CD8-positive, alpha-beta memory T cell (primary cell): ENCODE measurements at places on chromosomes 13 and 19.
A peak's percentile ranks its signal among the peaks of the same experiment; 100 is the strongest.

- no peak for DNase-seq
Observed at GRCh38 chr13:111577956-111578605, 257.6 kb downstream of the TEX29 start.

DNA sequence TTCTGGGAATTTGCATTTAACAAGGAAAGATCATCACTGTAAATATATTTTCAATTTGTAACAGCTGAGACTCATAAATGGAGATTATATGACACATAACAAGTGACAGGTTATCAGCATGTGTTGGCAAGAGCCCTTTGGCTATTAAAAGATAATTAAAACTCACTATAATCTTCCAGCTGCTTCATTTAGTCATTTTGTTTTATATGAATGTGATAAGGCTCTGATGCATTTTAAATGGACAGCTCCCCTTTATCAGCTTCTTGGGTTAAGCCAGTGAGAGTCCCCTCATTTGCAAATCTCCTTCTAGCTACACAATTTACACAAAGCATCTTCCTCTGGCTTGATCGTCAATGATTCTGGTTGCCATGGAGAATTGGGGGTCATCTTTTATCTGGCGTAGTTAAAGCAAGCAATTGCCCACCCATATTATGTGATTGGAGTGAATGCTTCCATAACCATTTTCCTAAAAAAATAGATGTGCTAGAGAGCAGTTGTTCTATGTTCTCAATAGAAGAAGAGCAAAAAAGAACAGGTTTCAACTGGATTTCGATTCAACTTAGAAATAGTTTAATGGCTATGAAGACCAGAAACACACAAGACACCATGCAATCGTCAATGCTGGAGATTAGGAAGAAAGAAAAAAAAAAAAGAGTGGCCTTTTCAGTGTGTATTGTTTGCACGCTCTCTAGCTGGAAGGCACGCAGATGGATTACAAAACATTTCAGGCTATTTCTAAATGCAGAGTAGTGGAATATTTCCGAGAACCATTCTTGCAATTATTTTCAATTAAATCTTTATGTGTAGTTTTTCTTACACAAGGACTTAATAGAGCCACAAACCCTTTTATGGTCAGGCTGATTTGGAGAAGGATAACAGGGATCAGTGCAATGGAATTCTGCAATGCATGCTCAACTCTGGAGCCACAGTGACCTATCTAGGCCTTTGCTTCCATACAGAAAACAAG lies 27.4 kb downstream of the STARD13 start:
- DNase-seq = no peak

DNA sequence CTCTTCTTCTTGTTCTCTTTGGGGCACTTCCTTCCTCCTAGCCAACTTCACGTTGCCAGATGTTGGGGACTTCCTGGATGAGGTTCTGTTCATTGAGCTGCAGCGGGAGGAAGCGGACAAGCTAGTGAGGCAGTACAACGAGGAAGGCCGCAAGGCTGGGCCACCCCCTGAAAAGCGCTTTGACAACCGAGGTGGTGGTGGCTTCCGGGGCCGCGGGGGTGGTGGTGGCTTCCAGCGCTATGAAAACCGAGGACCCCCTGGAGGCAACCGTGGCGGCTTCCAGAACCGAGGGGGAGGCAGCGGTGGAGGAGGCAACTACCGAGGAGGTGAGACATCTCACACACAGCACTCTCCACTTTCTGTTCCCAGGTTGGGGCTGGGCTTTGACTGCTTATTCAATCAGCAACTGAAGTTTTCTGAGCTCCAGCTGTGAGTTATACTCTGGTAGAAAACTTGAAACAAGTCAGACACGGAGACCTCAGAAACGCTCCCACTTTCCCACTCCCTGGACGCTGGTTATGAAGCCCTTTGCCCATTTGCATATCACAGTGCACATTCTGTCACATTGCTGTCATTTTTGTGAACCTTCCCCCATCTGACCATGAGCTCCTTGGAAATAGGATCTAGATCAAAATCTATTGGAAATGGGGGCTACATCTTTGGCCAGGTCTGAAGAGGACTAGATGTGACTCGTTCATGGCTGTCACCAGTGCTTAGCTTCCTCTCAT lies 7.2 kb upstream of the CCDC97 start:
- DNase-seq = peak; percentile 84

DNA sequence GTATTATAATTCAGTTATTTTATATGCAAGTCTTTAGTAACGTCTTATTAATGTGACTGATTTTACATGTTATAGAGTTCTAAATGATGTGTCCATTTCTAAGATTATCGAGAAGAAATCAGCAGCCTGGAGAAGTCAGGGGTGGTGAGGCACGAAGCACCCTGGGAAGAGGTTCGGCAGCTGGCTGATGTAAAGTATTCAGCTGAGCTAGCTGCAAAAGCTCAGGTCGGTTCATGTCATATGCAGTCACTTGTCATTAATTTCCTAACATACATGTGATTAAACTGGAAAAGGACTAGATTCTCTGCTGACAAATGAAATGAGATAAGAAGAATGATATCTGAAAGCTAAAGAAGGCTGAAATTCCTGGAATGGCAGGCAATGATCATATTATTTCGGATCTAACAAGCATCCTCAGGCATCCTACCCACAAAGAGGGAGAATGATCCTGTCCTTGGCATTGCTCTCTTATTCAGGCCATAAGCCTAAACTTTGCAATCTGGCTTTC lies 383.0 kb upstream of the SLITRK1 start:
- DNase-seq = no peak

DNA sequence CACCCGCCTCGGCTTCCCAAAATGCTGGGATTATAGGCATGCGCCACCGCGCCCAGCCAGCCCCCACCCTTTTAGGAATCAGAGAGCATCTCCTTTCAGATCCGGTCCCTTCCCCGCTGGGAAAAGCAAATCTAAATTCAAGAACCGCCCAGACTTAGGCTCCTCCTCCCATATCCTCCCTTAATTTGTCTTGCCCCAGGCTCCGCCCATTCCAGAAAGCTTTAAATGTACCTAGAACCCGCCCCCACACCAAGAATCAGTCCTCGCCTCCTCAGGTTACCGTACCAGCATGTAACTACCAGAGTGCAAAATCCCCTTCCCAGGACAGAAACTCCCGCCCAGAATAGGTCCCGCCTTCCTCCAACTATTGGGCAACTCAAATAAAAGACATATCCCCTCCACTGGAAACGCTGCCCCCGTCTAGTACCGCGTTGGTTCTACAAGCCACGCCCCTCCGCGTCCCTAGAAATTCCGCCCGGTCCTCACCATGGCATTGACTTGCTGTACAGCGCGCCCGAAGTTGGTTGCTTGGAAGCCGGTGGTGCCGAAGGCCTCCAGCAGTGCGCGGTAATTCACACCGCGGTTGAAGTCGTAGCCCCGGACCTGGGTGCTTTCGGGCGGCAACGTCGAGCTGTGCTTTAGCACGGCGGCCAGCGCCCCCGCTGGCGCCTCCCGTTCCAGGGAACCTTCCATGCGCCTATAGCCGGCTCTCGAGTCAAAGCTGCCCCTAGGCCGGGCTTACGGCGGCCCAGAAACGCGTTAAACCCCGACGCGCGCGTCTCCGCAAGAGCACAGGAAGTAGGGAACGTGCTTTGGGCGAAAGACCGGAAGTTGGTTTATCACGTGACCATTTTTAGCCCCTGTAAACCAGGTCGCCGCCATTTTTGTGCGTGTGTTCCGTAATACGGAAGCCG lies at the start of gene DHPS:
Gene DHPS (minus strand): TSS at position 807 of the 914 bp plus-strand sequence. CDS start 114 bp downstream, at position 693.
- peak; percentile 88 for DNase-seq

DNA sequence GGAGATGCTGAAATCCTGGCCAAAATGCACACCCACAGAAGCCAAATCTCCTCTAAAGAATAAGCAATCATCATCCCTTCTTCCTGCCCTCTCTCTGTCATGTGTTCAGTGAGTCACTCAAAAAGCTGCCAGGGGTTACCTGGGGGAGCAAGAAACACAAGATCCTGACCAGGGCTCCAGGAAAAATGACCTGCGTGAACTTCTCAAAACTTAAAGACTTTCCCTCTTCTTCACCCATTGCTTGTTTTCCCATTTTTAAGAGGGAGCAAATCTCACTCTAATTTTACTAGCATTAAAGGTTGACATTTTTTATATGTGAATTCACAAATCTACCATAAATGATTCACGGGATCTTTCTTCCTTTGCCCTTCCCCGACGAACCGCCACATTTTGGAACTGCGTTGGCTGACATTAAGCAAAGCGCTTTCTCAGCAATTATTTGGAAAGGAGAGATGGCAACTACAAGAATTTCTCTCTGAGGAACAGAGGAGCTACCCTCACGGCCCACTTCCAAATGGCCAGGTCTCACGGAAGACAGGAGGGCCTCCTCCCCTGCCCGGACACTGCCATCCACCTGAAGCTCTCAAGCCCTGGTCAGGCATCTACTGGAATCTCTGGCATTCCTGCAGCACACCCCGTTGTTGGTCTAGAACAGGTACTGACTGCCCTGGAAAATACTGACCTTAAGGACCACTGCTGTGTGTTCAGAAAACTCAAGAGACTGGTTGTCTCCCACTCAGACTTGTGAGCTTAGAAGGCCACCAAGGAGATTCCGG lies 14.2 kb downstream of the TSHZ3 start:
- DNase-seq = no peak

DNA sequence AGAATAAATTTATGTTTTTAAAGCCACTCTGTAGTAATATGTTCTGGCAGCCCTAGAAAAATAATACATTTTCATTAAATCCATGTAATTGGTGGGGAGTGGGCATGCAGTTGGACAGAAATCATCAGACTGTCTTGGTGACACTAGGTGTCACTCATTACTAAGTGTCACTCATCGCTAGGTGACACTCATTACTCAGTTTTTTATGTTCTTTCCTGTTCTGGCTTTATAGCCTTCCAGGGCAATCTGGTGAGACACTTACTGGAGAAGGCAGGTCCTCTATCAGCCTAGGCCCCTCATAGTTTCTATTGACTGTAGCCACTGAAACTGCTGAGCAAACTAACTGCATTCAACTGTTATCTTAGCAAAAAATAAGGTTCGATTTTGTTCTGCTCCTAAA lies 542.1 kb downstream of the SLITRK1 start:
- DNase-seq = no peak

- no peak for DNase-seq
Observed at GRCh38 chr13:39552246-39552645, 50.7 kb downstream of the LHFPL6 start.

- no peak for DNase-seq
Observed at GRCh38 chr13:112229445-112229844, 146.7 kb upstream of the SPACA7 start.

GRCh38 chr19:28238270-28238820 lies 974.6 kb downstream of the UQCRFS1 start:
- no peak for DNase-seq

GRCh38 chr13:37274569-37275497 lies 169.4 kb upstream of the CSNK1A1L start:
- DNase-seq = no peak

- DNase-seq = no peak
Observed at GRCh38 chr13:42494157-42494556, 79.8 kb upstream of the TNFSF11 start.

- DNase-seq = no peak
Observed at GRCh38 chr19:50478901-50479715, 2.5 kb upstream of the GARIN5A start.

DNA sequence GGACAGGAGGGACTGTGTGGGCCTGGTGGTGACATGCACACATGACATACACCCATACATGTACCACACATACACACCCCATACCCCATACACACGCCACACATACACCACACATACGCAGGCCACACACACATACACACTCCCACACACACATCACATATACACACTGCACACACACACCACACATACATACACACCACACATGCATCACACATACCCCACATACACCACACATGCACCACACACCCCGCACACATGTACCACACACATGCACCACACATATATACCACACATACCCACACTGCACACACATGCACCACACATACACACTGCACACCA lies 76.5 kb upstream of the KCTD15 start:
- no peak for DNase-seq
